Fibroblast of gingiva (primary cell): ENCODE measurements at places on chromosomes 1 and 21.
A peak's percentile ranks its signal among the peaks of the same experiment; 100 is the strongest.

- no peak for DNase-seq
These were observed 57.5 kb downstream of the BCL9 start for GRCh38 chr1:147598621-147599361.

- no peak for DNase-seq
These were observed 18.2 kb downstream of the RXRG start for GRCh38 chr1:165426745-165427144.

GRCh38 chr1:239956263-239956662 lies 135.4 kb upstream of the FMN2 start:
- DNase-seq: no peak

- no peak for DNase-seq
These were observed 856 bp downstream of the AVPR1B start for GRCh38 chr1:206116191-206116872.

- DNase-seq: no peak
These were observed 12.4 kb upstream of the USP1 start for GRCh38 chr1:62424411-62424810.

GRCh38 chr1:71089536-71090270 lies 8.9 kb upstream of the ZRANB2 start:
- peak; percentile 88 for DNase-seq

DNA sequence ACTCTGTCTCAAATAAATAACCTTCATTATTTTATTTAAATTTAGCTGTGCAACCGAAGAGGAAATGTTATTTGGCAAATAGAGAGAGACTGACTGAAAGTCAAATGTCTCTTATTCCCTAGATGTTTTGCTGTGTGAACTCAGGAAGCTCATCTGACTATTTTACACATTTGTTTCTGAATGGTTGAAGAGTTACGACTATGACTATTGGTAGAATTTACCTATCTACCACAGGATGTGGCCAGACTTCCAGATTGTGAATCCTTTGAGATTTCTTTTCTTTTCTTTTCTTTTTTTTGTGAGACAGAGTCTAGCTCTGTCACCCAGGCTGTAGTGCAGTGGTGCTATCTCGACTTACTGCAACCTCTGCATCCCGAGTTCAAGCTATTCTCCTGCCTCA lies 5.3 kb upstream of the SDE2 start:
- DNase-seq: no peak

DNA sequence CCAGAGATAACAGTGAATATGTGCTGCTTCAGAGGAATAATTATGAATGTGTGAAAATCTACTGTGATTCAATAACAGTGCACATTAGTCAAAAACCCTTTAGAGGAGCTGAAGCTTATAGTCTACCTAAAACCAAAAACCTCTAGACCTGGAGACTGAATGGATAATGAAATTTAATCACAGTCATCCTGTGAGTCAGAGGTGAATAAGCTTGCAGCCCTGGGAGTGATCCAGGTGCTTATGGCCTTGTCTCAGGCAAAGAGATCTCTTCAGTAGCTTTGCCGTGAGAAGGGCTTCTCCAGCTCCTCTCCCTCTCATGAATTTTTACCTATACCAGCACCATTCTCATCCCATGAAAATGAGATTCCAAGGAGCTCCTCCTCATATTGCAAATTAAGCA lies 81.3 kb upstream of the RGS4 start:
- no peak for DNase-seq

GRCh38 chr1:175920381-175920780 lies 177.0 kb upstream of the TNR start:
- DNase-seq: no peak

GRCh38 chr1:203116091-203116820 lies 11.3 kb upstream of the ADORA1 start:
- no peak for DNase-seq

DNA sequence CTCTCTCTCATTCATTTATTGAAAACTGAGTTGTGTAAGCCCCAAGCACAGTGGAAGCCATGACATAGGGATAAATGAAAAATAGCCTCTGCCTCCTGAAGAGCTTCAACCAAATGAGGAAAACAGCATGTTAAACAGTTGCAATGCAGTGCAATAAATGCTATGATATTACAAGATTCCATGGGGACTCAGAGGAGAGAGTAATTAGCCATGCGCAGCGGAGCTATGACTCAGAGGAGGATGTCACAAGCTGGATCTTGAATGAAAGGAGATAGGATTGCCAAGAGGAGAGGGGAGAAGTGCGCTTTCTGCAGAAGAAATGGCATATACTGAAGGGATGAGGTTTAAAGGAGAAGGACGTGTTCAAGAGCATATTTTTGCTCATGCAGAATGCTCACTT lies 231.3 kb upstream of the PLXNA2 start:
- DNase-seq: peak; percentile 41

GRCh38 chr1:14377386-14377785 lies 221.1 kb upstream of the KAZN start:
- peak; percentile 55 for DNase-seq

DNA sequence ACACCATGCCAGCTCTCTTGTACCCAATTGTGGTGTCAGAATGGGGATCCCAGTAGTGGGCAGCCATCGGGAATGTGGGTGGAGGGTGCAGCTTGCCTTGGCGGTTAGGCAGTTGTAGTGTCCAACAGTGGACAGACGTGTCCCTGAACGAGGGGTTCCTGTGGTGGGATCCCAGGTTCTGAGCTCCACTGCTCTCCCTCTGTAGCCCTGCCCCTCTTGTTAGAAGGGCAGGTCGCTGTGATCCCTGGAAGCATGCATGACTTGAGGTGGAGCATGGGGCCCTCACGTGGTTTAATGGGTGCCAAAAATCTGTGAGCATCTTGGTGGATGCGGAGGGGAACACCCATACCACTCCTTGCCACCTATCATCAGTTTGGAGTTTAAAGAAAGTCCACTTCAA lies 4.3 kb downstream of the GALNT2 start:
- DNase-seq: no peak

GRCh38 chr1:236137285-236137852 lies 5.0 kb upstream of the GPR137B start:
- DNase-seq: no peak

DNA sequence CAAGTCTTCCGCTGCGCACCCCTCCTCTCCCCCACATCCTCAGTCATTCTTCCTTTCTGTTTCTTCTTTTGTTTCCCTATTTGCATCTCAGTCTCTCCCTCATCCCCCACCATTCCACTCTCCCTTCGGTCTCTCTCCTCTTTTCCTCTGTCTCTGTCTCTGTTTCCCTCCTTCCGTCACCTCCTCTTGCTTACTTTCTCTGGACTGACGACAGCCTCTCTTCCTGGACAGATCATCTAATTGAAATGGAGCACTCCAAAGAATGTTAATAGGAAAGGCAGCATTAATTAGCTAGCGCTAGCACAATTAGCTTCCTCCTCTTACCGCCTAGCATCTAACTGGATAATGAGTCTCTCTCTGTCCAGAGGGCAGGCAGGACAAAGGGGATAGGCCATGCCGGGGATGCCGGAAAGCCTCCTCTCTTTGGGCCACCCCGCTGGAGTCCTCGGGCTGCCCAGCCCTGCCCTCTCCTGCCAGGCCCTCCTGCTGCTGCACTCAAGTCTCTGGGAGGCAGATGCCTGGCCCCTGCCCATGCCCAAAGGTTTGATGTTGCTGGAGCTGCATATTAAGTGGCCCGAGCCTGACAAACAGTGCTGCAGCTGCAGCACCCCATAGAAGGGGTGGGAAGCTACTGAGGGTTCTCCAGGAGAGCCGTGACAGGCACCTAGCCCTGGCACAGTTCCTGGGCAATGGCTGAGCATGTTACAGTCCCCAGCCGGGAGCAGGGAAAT lies 20.8 kb downstream of the DISP3 start:
- no peak for DNase-seq
